ENCODE measurements at places on chromosomes 12 and 14.

GRCh38 chr12:130110914-130111313 lies 51.4 kb upstream of the FZD10 start:
- no peak for DNase-seq

DNA sequence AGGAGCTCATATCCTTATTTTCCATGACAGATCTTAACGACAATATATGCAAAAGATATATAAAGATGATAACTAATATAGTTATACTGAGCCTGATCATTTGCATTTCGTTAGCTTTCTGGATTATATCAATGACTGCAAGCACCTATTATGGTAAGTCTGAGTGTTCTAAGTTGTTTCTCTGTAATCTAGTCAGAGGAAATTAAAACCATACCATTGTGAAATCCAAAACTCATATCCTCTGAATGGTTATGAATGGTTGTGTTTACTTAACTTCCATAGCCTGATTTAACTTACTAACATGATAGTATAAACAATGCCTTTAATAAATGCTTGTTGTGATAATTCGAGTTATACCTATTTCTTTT lies 760 bp downstream of the TMEM19 start:
- DNase-seq = no peak

- peak; percentile 60 for DNase-seq
These were observed 115.6 kb downstream of the DIP2B start for GRCh38 chr12:50620109-50620977.

GRCh38 chr12:31768046-31768445 lies 39.2 kb upstream of the AMN1 start:
- no peak for DNase-seq

DNA sequence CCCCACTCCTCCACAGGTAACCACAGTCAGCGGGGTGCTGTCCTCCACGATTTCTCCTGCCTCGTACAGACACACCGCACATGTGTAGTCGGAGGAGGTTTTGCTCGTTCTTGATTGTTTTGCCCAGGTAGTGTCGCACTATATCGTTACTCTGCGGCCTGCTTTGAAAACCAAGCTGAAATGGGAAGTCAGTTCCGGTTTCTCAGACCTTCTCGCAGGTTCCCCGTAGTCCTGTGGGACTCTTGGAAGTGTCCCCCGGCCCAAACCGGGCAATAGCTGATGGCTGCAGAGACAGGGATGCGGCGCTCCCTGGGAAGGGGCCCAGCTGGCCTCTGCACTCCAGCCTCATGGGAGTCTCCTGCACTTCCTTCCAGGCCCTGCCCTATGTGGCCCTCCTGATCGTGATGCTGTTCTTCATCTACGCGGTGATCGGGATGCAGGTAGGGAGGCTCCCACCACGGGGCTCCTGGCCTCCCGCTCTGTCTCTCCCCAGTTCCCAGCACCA lies 141.3 kb upstream of the FKBP4 start:
- no peak for DNase-seq

DNA sequence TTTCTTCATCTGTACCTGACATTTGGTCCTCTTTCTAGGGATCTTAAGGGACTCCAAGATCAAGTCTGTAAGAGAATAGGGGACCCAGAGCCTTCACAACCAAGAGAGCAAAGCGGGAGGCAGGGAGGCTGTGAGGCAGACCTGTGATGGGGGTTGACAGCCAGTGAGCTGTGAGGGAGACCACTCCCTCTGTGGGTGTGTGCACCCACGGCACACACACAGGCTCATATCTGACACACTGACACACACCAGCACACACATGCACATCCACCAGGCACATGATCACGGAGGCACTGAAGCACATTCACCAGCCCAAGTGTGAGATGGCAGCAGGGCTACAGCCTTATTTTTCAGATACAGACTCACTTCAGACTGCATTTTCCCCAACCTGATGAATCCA lies 55.2 kb downstream of the SPTB start:
- no peak for DNase-seq

DNA sequence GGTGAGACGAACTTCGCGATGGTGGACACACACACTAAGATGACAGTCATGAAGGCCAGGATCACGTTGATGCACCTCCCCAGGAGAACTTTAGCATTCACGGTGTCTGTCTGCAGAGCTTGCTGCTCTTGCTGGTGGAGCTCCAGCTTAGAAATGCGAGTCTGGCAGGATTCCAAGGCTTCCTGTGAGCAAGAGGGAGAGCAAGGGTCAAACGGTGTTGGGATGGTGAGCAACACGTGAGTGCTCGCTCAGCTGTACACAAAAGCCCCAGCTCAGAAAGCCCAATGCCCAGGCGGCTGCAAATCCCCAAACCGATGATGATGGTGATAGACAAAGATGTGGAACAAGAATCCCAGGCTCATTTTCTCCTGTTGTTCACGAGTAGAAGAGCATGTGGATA lies 78.8 kb downstream of the TMCC3 start:
- no peak for DNase-seq

DNA sequence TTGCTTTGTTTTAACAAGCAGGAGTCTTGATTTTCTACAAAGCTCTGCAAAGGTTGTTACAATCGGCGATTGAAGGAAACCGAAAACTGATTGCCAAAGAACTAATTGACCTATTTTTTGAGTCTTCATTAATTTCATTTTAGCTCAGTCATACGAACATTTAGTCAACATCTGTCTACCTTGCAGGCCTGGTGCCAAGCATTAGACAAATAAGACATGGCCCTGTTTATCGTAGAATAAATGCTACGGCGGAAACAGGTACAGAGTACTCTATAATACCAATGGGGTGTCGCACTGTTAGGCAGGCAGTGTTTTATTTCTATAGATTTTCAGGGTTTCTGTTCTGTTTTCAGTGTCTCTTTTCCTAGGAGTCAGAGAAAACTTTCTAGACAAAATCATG lies 171.5 kb downstream of the BCAT1 start:
- DNase-seq = no peak

- DNase-seq = no peak
These were observed 11.8 kb downstream of the ATG14 start for GRCh38 chr14:55399852-55400251.

- DNase-seq = no peak
These were observed 105.4 kb downstream of the FUT8 start for GRCh38 chr14:65517635-65518542.

- DNase-seq = no peak
These were observed 93.7 kb downstream of the HMGA2 start for GRCh38 chr12:65918021-65918420.

GRCh38 chr12:103102225-103102744 lies 144.8 kb downstream of the ASCL1 start:
- no peak for DNase-seq

- DNase-seq = no peak
These were observed 433 bp downstream of the COX16 start for GRCh38 chr14:70359076-70359424.

DNA sequence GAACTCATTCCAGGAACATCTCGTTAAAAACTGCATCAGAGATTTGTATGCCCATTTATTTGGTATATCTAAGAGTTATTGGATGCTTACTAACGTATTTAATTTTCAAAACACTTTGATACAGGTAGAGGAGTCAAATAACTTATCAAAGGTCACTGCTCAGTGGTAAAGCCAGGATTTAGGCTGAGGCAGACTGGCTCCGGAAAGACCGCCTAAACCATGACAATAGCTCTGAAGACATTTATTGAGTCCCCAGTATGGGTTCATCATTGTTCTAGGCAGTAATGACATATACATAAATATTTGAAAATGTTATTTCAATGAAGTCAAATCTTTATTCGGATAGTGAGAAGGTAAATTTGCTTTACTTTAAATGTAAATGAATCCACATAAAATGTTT lies 30.3 kb downstream of the WBP11 start:
- DNase-seq = no peak

DNA sequence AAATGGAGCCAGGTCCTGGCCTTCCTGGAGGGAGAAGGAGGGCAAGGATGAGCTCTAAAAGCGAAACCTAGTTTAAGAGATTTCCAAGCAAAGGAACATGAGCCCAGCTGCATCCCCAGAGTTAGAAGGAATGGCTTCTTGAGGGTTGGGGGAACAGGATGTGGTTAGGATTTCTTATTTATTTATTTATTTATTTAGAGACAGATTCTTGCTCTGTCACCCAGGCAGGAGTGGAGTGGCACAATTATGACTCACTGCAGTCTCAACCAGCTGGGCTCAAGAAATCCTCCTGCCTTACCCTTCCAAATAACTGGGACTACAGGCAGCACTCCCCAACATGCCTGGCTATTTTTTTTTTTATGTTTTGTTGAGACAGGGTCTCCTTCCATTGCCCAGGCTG lies 25.3 kb upstream of the TMEM106C start:
- DNase-seq = no peak

GRCh38 chr14:78605025-78605762 lies 435.0 kb downstream of the NRXN3 start:
- no peak for DNase-seq

GRCh38 chr12:16606201-16606849 lies 363 bp upstream of the LMO3 start:
- no peak for DNase-seq

DNA sequence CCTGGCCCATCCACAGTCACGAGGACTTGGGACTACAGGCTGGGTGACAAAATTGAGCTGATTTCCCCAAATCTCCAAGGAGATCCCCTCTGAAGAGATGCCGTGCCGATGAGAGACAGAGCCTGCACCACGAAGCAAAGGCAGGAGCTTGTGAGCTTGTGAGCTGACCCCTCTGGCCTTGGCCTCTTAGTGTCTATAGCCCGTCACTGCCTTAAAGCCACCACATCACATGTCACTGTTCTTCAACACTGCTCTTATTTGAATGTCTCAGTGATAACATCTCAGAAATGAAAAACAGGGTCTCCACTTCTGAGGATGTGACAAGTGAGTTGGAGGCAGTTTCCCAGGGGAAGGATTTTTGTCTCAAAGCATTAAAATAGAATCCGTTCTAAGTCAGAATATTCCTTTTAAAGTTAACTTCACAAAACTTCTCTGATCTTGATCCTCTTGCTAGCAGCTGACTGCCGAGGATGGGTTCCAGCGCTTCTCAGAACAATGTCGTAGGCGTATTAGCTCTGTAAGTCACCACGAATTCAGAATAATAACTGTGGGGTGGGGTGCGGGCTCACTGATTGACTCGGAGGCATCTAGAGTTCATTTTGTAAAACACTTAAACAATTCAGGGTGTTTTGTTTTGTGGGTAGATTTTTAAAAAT lies 37.5 kb downstream of the CHST11 start:
- no peak for DNase-seq

- DNase-seq = no peak
These were observed 334.0 kb upstream of the FLRT2 start for GRCh38 chr14:85195872-85196477.

DNA sequence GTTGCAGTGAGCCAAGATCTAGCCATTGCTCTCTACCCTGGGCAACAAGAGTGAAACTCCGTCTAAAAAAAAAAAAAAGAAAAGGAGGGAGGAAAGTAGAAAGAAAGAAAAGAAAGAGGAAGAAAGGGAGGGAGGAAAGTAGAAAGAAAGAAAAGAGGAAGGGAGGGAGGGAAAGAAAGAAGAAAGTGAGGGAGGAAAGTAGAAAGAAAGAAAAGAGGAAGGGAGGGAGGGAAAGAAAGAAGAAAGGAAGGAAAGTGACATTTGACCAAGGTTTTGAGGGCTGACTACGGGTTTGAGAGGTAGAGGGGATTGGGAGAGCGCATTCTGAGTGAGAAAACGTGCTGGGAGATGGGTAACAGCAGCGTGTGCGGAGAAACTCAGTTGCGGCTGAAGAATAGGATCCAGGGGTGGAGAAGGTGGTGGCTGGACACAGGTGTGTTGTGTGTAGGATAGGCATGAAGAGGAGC lies 521 bp upstream of the PAPLN start:
- no peak for DNase-seq

GRCh38 chr14:41718477-41719166 lies 111.9 kb downstream of the LRFN5 start:
- DNase-seq = no peak

DNA sequence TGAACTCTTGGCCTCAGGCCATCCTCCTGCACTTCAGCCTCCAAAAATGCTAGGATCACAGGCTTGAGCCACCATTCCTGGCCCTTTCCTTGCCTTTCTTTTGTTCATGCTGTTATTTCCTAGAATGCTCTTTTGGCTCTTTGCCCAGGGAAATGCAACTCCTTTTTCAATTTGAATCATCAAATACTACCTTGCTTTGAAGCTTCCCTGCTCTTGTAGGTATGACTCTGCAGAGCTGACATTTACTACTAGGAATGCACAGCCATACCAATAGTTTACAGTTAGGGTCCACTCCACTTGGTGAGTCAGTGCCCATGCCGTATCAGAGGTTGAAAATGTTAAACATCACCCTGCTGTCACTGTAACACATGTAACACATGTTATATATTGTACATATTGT lies 107.0 kb upstream of the CRY1 start:
- DNase-seq = no peak

GRCh38 chr12:82174936-82175335 lies 183.3 kb downstream of the CCDC59 start:
- DNase-seq = no peak

- DNase-seq = no peak
These were observed 87.8 kb downstream of the KTN1 start for GRCh38 chr14:55667801-55668200.

GRCh38 chr14:106776395-106776983 lies 1250.1 kb downstream of the TMEM121 start:
- no peak for DNase-seq

- DNase-seq = no peak
These were observed 53.9 kb downstream of the ETV6 start for GRCh38 chr12:11703378-11703777.

All from GM04504 (cell line).